Ureter (tissue), 1 donor: ENCODE measurements at places on chromosomes 1 and 21. TPM values are rescaled to one million over a fixed set of nuclear protein-coding genes. Genes with fewer than 3 reads are reported as not detected.

The PCP4L1 gene
- 66.5 TPM for total RNA-seq

DNA sequence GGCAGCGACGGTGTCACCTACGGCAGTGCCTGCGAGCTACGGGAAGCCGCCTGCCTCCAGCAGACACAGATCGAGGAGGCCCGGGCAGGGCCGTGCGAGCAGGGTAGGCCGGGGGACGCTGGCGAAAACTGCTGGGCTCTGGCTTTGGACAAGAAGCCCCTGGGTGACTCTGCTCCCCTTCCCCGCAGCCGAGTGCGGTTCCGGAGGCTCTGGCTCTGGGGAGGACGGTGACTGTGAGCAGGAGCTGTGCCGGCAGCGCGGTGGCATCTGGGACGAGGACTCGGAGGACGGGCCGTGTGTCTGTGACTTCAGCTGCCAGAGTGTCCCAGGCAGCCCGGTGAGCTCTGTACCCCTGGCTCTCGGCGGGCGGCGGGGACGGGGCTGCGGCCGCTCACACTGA lies 24.0 kb downstream of the AGRN start:
- no peak for DNase-seq

DNA sequence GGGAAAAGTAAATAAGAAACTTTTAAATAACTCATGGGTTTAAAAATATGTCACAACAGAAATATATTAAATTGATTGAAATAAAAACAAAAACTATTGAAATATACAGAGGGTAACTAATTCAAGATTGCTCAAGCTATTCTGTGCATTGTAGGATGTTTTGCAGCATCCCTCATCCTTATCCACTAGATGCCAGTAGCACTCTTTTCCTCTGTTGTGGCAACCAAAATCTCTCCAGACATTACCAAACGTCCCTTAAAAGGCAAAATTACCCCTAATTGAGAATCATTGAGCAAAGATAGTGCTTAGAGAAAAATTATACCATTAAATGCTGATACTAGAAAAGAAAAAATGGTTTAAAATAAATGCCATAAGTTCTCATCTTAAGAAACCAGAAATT lies 682.6 kb downstream of the RWDD3 start:
- DNase-seq: no peak

DNA sequence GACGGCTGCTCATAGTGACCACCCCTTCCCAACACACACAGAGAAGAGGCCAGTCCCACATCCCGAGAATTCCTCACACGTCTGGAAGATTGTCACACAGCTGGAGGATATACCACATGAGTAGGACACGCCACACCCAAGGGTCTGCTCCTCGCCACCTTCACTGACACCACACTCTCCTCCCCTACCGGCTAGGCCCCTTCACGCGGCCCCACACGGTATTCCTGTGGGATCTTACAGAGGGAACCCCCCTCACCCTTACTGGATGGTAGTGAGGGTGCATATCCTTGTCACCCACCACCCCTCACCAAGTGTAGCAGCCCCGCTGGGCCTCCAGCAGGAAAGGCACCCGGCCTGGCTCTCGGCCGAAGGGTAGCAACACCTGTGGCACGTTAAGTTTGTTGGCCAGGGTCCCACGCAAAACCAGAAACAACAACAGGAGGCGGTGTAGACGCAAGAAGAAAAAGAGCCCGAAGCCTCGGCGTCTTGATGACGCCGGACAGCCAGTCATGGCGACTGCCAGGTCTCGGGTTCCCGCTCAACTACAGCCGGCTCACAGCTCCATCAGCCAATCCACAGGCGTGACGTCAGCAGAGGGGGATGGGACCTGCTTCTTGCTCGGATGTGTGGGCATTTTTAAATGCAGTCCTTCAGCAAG lies at the start of gene NUP210L:
Gene NUP210L (minus strand): TSS at position 540 of the 658 bp plus-strand sequence.
- peak; percentile 64 for DNase-seq

DNA sequence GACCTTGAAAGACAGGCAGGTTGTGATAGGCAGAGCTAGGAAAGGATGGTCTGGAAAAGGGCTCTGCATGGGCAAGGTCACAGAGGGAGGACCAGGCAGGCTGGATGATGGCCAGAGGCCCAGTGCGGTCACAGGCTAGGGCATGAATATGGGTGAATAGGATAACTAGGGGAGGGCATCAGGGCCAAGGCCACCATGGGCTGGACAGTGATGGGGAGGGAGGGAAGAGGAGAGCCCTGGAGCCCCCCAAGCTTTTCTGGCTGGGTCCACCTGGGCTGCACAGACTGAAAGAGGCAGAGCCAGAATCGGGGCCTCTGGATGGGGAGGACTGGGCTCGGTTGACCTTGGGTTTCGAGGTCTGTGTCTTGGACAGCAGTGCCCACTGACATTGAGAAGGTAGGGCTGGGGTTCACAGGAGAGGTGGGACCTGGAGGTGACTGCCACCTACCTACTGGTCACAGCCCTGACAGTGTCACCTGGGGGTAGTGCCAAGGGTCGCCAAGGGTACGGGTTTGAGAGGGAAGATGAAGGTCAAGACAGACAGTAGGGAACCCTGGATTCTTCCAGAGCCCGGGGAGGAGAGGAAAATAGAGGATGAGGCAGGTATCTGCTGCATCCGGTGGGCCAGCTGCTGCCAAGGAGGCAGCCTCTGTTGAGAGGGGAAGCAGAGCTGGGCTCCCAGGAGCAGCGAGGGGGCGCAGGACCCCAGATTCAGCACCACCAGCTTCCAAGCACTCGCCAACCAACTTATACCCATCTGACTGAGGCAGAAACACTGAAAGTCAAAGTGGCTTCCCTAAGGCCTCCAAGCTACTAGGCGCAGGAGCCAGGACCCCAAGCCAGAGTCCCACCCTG lies 6.1 kb upstream of the NPHP4 start:
- no peak for DNase-seq

GRCh38 chr1:69952676-69953075 lies 252.7 kb downstream of the LRRC40 start:
- no peak for DNase-seq
